ENCODE measurements at places on chromosomes 2 and 18.

GRCh38 chr2:29455200-29455860 lies 340.1 kb downstream of the CLIP4 start:
- DNase-seq = no peak

- no peak for DNase-seq
These were observed 1.4 kb downstream of the SLC14A1 start for GRCh38 chr18:45725336-45725735.

- DNase-seq = no peak
These were observed 119.5 kb downstream of the MTCL1 start for GRCh38 chr18:8824846-8825245.

DNA sequence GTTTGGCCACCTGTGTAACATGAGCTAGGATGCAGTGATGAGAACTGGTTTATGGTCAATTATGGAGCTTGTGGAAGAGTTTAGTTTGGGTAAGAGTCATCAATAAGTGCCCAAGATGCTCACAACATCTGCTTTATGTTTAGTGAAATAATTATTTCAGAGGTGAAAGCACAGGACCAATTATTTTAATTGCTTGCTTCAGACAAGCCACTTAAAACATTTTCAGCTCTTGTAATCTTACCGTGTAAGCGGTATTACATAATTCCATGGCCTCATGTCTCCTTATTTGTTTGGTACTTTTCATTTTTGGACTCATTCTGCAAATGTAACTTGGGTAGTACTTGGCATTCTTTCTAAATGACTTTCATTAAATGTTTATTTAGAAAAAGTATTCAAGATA lies 5.4 kb downstream of the B3GNT2 start:
- DNase-seq = no peak
